Cortex of kidney (tissue), 1 donor: ENCODE measurements at places on chromosomes 12 and 14.

- no peak for DNase-seq
These were observed 8.5 kb downstream of the RACGAP1 start for GRCh38 chr12:50016501-50017475.

GRCh38 chr14:54706769-54707168 is 139.8 kb downstream of the SAMD4A start:
- DNase-seq: no peak

GRCh38 chr12:4227046-4227445 is 46.5 kb upstream of the CCND2 start:
- no peak for DNase-seq

DNA sequence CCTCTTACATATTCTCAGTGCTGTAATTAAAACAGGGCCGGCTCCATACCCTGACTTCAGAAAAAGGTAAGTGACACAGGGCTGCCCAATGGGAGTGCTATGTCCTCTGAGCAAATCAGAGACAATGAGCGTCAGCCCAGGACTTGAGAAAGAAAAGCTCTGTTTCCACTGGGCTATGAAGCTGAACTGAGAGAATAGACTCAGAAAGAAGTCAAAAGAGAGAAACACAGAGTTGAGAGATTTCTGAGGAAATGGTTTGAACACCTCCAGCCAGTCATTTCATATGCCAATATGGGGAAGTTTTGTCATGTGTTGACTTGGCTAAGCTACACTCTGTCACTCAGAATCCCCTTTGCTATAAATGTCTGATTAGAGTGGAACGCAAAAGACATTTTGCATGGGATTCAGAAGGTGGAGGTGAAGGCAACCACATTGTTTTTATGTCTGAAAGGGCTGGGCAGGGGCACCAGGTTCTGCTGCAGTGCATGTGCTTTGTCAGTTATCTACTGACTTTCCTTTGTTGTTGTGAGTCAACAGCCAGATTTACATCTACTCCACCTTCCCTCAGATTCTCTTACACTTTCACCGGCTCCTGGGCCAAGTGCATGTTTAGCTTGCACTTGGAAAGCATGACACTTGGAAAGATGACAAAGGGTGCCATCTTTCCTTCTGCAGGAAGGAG is 313.3 kb downstream of the DUSP6 start:
- no peak for DNase-seq

- DNase-seq: no peak
These were observed 35.3 kb downstream of the MAP1LC3B2 start for GRCh38 chr12:116594325-116595038.

DNA sequence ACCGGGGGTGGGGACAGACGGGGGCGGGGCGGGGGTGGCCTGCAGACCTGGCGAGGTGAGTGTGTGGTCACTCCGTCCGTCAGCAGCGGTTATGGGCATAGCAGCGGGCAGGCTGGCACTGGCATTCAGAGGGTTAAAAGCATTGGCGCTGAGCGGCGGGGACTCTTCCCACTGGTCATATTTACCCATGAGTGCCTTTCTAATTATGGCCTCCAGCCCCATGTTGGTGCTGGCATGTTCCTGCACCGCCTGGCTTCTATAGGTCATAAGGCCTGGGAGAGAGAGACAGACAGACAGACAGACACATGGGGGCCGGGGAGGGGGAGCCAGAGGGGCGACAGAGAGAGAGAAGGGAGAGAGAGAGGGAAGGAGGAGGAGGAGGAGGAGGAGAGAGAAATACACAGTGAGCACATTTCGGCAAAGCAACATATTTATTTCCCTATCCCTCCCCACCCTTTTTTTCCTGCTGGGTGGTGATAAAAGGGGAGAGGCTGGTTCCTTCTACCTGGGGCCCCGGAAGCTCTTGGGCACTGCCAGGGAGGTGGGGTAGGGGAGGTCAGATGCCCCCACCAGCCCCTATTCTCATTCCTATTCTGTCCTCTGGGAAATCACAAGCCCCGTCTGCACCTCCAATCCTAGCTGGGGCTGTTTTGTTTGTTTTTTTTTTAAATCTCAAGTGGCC is 32.6 kb downstream of the RFLNA start:
- no peak for DNase-seq

DNA sequence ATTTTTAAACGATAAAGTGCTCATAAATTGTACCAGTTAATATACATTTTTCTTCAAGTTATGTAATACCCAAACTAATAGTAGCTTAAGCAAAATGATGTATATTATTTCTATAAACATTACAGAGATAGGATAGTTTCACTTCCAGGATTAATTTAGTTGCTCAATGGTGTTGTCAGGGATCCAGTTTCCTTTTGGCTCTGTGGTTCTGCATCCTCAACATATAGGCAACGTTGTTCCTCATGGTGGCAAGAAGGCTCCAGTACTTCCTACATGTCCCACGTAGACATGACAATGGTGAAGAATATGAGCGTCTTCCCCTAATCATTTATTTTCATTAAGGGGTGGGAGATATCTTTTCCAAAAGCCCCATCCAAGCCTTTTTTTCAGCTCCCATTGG is 60.7 kb upstream of the DCD start:
- no peak for DNase-seq

GRCh38 chr12:98699586-98699985 is 54.5 kb downstream of the APAF1 start:
- no peak for DNase-seq

DNA sequence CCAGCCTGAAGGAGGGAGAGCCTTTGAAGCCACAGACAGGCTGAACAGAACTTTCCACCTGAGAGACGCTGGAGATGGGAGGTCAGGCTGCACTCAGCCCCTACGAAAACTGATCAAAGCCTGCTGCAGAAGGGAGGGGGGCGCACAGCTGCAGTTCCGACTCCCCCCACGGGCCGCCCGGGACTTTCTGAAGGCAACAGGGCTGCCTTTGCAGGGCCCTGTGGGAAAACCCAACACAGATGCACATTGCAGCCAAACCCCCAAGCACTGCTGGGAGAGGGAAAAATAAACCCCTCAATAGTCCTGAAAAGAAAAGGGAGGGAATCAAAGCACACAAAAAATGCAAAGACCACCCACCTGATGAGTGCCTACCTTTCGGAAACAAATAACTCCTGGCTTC is 290.6 kb downstream of the ZFP36L1 start:
- no peak for DNase-seq

DNA sequence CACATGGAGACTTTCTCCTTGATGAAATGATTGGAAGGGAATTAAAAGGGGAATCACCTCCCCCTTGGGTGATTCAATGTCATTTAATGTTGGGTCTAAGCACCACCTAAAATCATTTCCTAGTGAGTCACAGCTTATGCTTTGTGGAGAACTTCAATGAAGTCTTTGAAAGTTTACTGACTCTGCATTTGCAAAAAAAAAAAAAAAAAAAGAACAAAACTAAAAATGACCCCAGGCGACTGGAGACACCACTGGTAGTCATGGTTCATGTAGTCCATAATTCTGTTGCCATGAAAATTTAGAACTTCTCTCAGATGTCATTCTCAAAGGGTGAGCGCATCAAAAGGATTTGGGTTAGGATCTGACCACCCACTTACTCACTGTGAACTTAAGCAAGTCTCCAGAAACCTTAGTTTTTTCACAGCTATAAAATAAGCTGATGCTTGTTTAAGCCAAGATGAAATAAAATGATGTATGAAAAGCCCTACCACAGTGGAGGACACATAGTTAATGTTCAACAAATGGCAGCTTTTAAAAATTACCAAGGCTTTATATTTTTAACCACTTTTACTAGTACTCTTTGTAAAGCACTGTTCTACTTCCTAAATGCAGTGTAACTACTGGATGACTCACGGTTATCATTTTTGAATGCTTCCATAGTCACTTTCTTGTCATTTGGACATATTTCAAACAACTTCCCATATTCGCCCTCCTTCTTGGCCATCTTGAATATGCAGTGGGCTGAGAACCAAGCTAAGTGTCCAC is 18.1 kb upstream of the KSR2 start:
- DNase-seq: no peak

DNA sequence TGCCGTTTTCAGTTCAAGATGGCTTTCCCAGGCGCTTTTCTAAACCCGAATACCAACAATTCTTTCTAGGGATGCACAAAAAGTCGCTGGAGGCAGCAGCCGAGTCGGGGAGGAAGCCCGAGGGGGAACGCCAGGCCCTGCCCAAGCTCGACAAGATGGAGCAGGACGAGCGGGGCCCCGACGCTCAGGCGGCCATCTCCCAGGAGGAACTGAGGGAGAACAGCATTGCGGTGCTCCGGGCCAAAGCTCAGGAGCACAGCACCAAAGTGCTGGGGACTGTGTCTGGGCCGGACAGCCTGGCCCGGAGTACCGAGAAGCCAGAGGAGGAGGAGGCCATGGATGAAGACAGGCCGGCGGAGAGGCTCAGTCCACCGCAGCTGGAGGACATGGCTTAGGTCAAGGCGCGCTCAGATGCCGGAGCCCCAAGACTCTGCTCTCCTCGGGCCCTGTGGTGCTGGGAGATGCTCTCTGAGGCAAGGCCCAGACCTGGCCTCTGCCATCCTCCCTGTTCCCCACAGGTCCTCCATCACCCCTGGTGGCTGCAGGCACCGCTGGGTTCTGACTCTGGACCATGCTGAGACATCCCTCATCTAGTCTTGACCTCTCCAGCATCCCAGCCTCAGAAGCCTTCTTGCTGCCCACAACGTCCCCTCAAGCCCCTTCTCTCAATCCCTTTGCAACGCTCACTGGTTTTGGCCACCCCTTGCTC is 21.4 kb downstream of the VSX2 start:
- no peak for DNase-seq

DNA sequence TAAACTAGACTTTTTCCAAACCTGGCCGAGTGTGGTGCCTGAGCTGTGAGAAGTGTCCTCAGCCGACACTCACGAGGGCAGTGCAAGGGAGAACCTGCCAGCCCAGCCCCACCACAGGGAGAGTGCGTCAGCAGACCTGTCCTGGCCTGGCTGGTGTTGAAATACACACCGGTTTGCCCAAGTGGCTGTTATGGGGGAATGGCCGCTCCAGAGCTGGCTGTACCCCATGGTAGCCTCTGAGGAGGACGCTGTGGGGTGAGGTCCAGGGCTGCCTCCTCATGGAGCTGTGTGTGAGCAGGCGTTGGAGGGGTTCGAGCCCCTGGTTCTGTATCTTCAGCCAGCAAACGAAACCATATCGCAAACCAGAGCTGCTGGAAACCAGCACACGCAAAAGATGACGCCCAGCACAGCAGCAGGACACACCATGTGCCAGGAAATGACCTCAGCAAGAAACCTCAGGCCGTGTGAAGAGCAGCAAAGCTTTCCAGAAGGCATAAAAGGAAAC is 9.4 kb downstream of the ANKRD9 start:
- DNase-seq: no peak

DNA sequence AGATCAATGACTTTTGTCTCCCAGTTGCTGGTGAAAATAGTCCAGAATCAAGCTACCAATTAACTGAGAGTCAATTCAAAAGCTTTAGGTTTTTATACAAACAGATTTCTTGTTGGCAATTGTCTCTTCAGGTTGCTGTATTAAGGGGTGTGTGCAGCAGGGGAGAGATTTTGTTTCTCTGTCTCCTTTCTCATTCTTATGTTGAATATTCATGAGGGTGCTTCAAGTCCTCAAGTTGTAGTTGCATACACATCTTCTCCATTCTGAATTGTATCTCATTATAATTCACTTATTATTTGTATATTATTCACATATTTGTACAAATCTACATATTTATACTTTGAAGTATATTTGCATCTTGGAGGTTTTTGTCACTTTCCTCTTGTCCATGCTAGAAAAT is 126.7 kb upstream of the PTPRQ start:
- DNase-seq: no peak

- DNase-seq: no peak
These were observed 109.5 kb downstream of the DIP2B start for GRCh38 chr12:50614167-50614759.

- no peak for DNase-seq
These were observed 256.3 kb downstream of the TMTC2 start for GRCh38 chr12:82942991-82943401.

DNA sequence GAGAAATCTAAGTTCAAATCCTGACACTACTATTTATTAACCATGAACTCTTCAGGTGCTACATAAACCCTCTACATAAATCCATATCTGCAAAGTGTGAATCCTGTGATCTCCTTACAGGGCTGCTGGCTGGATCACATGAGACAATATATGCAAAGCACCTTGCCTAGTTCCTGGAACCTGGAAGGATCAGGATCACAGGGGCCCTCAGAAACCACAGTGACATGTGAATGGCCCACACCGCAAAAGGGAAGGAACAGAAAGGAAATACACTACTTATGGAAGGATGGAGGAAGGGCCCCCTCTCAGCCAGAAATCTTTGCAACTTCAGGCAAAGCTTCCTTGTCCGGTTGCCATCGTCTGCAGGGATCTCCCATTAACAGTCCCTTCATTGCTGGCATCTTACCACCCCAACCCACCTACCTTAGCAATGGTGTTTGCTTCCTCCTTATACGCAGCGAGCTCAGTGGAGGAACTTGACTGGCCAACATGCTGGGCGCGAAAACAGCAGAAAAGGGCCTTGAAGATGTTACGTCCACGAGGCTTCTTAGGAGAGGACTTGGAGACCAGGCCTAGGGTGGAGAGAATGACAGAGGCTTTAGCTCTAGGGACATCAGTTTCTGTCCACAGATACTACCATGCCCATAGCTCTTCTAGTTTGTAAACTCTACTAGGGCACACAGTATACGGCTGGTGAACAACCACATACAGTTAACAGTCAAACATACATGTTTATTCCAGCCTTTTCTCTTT is 10.7 kb upstream of the AVIL start:
- no peak for DNase-seq

DNA sequence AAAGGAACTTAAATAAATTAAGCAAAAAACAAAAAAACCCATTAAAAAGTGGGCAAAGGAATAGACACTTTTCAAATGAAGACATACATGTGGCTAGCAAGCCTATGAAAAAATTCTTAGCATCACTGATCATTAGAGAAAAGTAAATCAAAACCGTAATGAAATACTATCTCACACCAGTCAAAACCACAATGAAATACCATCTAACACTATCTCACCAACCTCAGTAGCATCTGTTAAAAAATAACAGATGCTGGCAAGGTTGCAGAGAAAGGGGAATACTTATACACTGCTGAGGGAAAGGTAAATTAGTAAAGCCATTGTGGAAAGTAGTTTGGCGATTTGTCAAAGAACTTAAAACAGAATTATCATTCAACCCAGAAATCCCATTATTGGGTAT is 381.1 kb downstream of the FLRT2 start:
- DNase-seq: no peak

DNA sequence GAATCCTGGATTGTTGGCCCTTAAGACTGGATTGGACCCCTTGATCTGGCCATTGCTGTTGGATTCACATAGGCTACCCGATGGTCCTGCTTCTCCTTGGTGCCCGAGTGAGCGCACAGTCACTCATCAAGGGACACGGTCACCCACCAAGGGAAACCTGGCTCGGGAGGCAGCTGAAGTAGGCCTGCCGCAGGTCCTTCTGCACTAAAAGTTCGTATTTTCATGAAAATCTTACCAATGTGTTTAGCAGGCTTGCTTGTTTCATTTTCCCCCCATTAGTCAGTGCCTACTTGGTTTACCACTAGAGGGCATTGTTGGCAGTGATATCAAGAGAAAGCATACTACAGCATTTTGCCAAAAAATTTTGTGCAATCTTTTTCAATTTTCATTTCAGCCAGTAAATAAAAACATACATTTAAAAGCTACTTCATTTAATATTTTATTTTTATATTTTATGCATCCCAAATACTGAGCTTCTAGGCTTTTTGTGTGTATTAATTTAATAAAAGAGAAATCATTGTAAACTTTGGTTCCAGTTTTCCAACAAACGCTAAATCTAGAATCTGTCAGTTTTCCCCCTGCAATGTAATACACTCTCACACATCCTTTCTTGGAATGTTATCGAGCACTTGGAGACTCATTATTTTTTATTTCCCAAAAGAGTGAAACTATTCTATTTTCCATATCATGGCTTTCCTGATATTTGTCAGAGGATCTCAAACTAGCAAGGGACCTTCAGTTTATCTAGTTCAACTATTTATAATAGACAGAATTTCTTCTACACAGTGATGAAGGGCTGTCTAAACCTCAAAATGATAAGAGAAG is 116.7 kb downstream of the LMNTD1 start:
- DNase-seq: no peak
